Fibroblast of villous mesenchyme (primary cell): ENCODE measurements at places on chromosomes 4 and X. TPM values are rescaled to one million over a fixed set of nuclear protein-coding genes. Genes with fewer than 3 reads are reported as not detected.
A peak's percentile ranks its signal among the peaks of the same experiment; 100 is the strongest.

GLUD2 gene
- total RNA-seq, result 1.9 and 3.5 TPM in 2 replicates

GRCh38 chr4:38752372-38752940, 30.3 kb downstream of the TLR10 start:
- DNase-seq, result peak; percentile 70

GRCh38 chrX:97740044-97740443, 856.3 kb downstream of the RPA4 start:
- DNase-seq, result no peak

GRCh38 chrX:7119950-7120877, 27.3 kb upstream of the STS start:
- DNase-seq, result peak; percentile 71

DNA sequence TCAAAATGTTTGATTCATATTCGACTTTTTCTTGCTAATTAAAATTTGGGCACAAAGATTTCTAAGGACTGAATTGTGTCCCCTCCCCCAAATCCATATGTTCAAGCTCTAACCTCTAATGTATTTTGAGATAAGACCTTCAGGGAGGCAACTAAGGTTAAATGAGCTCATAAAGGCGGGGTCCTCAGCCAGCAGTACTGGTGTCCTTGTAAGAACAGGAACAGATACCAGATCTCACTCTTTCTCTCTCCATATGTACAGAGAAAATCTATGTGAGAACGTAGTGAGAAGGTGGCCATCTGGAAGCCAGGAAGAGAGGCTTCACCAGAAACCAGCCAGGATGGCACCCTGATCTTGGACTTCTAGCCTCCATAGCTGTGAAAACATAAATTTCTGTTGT, 116.9 kb downstream of the VEGFC start:
- DNase-seq, result no peak

- peak; percentile 19 for DNase-seq
These were observed 427 bp downstream of the LAMTOR3 start for GRCh38 chr4:99893839-99894160.

DNA sequence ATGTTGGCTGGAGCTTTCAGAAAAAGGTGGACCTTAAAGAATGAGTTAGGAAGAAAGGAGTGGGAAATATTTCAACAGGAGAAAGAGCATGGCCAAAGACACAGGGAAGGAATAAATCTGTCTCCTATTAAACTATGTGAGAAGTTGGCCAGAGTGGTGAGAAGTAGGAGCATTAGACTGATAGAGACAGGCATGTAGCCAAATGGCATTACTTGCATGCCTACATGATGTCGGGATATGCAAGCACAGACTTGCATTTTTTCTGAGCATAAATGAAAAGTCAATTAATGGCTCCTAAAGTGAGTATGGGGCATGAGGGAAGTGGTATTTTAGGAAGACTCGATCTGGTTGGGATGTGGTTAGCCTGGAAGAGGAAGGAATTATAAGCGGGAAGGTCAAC, 279.6 kb upstream of the PITX2 start:
- peak; percentile 18 for DNase-seq

DNA sequence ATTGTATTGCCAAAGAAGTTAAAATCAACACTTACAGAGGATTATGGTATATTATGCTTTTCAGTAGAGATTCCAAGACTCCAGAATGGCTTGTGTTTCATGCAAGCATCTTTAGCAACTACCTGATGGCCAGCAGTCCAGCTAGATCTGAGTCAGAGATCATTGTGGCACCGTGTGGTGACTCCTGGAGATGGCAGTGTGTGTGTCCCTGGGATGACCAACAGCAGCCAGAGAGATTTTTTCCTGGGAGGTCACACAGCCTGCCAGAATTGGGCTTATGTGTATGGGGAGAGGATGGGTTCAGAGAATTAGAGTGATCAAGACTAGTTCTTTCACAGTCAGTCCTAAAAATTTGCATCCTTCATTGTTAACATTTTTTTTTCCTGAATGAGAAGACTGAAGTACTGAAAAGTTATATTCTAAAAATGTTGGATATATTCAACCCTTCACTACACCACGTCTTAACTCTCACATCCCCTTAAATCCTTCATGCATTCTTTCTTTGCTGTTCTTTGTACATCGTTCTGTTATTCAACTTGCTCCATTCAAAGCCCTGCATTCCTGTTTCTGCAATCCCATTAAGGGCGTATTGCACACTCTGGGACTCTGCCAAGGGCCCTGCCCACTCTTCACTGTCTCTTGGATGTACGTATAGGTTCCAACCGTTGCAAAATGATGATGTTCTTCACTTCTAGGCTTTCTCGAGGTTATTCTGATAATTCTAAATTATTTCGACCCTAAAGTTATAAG, 12.4 kb downstream of the TENM3 start:
- DNase-seq, result no peak

CYBB gene
- total RNA-seq, result under 0.01 and 0.32 TPM in 2 replicates

GRCh38 chr4:8297691-8298485, 28.3 kb downstream of the HTRA3 start:
- DNase-seq, result peak; percentile 39

DNA sequence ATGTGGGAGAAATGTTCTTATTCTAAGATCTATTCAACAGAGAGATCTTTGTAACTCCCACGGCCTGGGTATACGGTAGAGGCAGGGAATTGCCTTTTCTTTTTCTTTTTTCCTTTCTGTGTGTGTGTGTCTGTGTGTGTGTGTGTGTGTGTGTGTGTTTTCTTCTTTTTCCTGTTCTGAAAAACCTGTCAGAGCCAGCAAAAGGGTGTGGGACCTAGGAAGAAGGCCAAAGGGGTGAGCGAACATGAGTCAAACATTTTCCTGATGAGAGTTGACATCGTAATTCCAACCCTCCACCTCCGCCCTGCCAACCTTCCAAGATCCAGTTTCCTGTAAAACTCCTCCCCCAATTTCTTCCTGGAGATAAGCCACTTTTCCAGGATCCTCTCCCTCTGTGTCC, 2.8 kb upstream of the CHIC2 start:
- DNase-seq, result peak; percentile 48

- DNase-seq, result no peak
These were observed 11.5 kb upstream of the CHST7 start for GRCh38 chrX:46561824-46562657.

GRCh38 chr4:139455126-139455538, 1.2 kb downstream of the RAB33B start:
- DNase-seq, result no peak

DNA sequence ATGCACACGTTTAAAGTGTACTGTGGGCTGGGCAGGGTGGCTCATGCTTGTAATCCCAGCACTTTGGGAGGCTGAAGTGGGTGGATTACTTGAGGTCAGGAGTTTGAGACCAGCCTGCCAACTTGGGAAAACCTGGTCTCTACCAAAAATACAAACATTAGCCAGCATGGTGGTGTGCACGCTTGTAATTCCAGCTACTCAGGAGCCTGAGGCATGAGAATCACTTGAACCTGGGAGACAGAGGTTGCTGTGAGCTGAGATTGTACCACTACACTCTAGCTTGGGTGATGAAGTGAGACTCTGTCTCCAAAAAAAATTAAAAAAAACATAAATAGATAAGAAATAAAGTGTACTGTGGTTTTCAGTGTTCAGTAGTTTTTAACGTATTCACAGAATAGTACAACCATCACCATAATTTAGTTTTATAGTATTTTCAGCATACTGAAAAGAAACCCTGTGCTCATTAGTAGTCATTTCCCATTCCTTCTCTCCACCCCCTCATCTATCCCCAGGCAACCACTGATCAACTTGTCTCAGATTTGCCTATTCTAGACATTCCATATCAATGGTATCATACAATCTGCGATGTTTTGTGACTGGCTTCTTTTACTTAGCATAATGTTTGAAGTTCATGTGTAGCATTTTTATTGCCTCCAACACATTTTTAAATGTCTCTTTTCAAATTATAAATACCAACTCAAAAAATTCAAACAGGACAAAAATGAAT, 19.1 kb downstream of the SLAIN2 start:
- peak; percentile 55 for DNase-seq

GRCh38 chrX:13092455-13092941, 48.1 kb upstream of the FAM9C start:
- DNase-seq, result no peak

- DNase-seq, result peak; percentile 65
These were observed 49.0 kb upstream of the ZNF157 start for GRCh38 chrX:47321386-47321785.

DNA sequence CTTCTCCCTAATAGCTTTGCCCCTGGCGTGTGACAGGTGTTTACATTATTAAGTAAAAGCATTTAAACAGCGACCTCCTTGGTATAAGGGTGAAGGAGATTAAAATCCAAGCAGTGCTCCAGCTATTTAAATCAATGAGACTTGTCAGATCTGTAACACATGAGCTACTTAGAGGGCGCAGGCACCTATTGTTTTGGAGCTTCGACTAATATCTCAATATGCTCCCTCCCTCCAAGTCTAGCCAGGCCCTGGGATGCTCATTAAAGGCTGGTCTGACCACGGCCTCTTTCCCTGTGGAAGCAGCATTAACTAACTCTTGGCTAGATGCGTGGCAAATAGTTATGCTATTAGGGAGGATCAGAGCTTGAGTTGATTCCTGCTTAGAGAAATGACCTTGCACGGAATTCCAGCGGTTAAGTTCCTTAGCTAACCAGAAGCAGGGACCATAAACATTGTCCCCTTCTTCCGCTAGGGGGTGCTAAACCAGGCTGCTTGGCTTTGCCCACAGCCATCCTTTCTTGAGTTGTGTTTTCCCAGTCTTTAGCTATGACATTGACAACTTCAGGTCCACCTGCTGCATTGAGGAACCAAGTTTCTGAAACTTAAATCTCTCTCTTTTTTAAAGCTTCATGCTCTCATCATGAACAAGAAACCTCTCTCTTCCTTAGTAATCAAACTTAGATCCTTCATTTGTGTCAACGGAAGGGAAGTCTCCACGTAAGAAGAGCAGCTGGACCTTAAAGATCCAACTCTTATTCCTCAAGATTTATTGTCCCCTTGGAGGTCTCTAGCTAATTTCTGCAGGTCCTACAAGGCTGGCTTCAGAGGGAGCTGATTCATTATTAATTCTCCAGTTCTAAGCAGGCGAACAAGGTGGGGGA, 80.7 kb upstream of the IGFBP7 start:
- peak; percentile 16 for DNase-seq

GRCh38 chr4:125184116-125184515, 130.6 kb upstream of the FAT4 start:
- no peak for DNase-seq

GRCh38 chr4:83009529-83009928, 1.1 kb downstream of the LIN54 start:
- DNase-seq, result peak; percentile 53

DNA sequence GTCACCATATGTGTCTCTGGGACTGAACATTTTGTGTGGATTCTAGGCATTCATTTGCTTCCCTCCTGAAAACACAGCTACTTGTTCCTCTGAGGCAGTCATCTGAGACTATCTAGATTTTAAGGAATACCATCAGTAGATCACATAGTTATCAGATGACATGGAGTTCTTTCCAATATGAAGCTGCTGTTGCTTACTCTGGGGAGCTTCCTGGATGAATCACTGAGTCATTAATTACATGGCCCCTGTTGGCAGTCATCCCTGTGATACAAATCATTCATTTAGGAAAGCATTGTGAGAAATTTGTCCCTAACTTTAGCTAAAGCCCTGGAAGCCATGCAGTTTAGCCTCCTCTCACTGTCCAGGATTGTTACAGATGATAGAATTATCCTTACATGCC, 98.2 kb upstream of the ARSJ start:
- peak; percentile 74 for DNase-seq

OPRPN gene
- total RNA-seq, result not detected in 2 replicates

GRCh38 chr4:167218022-167218608, 16.2 kb downstream of the SPOCK3 start:
- no peak for DNase-seq

GPRIN3 gene
- 0.43 and 0.64 TPM in 2 replicates for total RNA-seq

DCLK2 gene
- total RNA-seq, result 13.0 and 24.2 TPM in 2 replicates

SLC7A11 gene
- total RNA-seq, result 74.1 and 94.1 TPM in 2 replicates

DNA sequence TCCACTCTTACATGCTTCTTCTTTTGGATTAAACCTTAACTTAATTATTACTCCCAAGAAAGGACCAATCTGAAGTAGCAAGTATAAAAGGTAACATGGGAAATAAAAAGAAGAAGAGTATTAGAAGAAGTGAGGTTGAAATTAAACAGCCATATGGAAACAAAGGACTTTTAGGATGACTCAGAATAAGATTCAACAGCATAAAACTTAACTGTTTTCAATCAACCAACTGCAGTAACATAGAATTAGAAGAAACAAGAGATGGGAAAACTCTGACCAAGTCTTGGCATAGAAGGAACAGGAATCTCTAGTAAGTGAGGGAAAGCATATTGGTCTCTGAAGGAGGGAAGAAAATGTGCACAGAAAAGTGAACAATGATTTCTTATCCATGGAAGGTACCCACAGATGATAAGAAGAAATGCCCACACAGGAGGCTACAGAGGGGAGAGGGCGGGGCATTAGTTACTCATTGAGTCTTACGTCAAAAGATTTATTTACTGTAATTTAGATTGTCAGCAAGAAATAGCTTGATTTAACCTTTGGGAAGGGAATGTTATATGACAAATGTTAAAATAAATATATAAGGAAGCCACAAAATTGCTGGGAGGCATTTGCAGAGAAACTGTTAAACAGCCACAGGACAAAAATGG, 177.3 kb downstream of the BANK1 start:
- DNase-seq, result no peak

- peak; percentile 97 for DNase-seq
These were observed 7.7 kb downstream of the HAND2 start for GRCh38 chr4:173522160-173522950.

DNA sequence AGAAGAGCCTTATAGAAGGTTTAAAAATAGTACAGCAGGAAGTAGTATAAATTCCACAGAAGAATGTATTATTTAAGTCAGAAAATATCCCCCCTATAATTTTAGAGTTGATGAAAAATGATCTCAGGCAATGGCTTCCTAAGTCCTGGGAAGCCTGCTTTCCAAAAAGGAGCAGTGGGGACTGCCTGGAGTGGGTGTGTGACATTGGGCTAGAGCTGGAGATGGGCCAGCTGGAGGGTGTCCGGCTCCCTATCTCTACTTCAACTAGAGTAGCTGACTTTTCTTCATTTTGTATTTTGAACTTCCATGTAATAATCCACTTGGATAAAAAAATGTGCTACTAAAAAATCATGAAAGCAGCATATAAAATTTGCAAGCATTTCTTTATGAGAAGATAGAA, 253.9 kb downstream of the ANK2 start:
- no peak for DNase-seq

GRCh38 chr4:112848911-112849310, 200.5 kb upstream of the ANK2 start:
- DNase-seq, result no peak

UGT2B17 gene
- total RNA-seq, result not detected in 2 replicates

DNA sequence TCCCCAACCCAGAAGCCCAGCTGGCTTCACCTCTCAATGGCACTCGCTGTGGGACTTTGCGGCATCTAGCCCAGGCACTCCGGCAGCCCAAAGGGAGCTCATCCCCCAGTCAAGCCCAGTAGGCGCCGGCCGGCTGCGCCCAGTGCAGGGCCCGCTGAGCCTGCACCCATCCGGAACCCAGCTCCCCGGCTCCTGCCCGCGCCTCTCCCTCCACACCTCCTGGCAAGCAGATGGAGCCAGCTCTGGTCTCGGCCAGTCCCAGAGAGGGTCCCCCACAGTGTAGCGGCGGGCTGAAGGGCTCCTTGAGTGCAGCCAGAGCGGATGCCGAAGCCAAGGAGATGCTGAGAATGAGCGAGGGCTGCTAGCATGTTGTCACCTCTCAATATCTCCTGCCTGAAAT, 116.8 kb upstream of the UGT8 start:
- DNase-seq, result no peak

GRCh38 chr4:119087656-119088055, 48.0 kb upstream of the MYOZ2 start:
- DNase-seq, result no peak

GRCh38 chr4:66539745-66540144, 869.5 kb upstream of the EPHA5 start:
- no peak for DNase-seq

GATA1 gene
- not detected in 2 replicates for total RNA-seq

AWAT2 gene
- not detected in 2 replicates for total RNA-seq

- DNase-seq, result peak; percentile 73
These were observed 111.2 kb downstream of the ELOVL6 start for GRCh38 chr4:110087070-110087708.
